ENCODE measurements at places on chromosomes 16 and 17.

DNA sequence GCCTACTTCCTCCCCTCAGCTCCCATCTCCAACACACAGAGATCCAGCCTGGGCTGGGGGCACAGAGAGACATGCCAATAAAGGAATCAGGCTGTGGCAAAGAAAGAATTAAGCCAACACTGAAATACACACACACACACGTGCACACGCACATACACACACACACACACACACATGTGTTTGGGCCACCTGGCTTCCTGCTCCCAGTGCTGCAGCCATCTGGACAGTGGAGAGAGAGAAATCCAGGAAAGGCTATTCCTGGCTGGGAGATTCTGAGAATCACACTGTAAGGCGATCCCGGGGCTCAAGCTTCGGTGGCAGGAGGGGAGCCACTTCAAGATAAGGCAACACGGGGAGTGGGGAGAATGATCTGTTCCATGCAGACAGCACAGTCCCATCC lies 72.4 kb downstream of the NOG start:
- no peak for DNase-seq

- DNase-seq = no peak
Observed at GRCh38 chr17:34257299-34257985, 2.4 kb downstream of the CCL2 start.

GRCh38 chr16:72873044-72873443 lies 174.9 kb downstream of the ZFHX3 start:
- DNase-seq = no peak

DNA sequence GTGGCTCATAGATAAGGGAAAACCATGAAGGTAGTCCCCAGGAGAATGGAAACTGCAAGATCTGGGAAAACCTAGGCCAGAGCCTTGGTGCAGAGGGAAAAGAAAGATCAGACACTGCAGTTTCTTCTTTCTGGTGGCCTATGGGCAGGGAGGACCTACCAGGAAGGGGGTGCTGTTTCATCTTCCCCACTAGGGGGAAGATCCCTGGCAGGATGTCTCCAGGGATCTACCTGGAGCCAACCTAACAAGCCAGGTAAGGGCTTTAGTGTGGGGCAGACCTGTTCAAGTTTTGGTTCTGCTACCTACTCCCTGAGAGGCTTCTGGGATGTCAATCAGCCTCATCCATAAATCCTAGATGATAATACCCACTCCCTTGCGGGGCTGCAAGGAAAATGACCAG lies 21.4 kb downstream of the TOM1L2 start:
- DNase-seq = no peak

DNA sequence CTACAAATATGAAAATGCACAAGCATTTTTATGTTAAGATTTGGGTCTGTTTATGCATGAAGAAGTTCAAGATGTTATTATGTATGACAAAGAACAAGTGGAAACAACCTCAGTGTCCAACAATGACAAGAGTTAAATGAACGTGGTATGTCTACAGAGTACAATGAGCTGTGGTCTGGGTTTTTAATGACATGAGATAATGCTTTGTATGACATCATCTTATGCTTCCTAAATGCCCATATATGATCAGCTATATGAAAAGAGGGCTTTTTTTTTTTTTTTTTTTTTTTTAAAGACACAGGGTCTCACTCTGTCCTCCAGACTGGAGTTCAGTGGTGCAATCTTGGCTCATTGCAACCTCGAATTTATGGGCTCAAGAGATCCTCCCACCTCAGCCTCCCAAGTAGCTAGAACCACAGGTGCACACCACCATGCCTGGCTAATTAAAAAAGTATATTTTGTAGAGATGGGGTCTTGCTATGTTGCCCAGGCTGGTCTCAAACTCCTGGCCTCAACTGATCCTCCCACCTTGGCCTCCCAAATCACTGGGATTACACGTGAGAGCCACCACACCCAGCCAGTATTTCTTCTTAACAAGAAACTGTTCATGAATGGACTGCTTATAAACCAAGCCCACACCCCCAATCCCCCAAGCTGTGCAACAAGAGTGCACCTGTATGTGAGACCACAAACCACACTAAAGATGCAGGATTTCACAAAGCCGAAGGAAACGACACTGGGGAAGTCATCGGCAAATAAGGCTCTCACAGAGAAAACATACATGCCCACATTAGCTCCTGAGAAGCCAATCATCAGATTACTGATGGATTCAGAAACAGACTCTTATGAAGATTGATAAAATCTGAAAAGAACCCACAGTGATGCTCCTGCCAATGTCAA lies 114.5 kb downstream of the CPPED1 start:
- no peak for DNase-seq

DNA sequence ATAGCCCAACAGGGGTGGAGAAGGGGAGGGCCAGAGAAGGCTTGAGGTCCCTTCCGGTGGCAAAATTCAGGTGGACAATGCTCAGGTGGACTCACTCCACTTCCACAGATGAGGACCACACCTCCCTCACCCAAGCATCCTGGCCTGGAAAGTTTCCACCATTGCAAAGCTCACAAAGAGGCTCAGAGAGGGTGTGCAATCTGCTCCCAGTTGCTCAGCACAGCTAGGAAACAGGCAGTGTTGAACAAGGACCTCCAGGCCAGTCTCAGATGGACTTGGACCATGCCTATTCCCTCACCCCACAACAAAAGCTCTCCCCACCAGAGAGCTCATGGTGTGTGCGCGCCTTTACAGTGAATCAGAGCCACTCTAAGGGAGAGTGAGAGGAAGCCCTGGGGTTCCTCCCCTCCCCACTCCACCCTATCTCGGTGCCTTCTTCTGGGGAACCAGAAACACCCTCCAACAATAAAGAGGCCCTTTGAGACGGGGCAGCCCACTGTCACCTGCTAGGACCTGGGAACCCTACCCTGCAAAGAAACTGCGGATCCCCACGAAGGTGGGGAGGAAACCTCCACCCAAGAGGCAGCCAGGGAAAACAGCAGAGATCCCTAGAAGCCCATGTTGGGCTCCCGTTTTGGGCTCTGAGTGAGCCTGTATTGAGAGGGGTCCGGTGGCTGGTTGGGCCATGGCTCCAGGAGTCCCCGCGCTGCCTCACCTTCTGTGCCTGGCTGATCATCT lies 1.6 kb downstream of the FAM83G start:
- no peak for DNase-seq

All from stimulated activated CD4-positive, alpha-beta T cell treated with anti-CD3 and anti-CD28 coated beads, Interleukin-1b, Interleukin-23, amount 100 ng/mL, for 48 hours (primary cell).